ENCODE measurements at places on chromosomes 4 and X.

- no peak for DNase-seq
Measured at GRCh38 chr4:32192363-32192762, 1472.2 kb downstream of the PCDH7 start.

DNA sequence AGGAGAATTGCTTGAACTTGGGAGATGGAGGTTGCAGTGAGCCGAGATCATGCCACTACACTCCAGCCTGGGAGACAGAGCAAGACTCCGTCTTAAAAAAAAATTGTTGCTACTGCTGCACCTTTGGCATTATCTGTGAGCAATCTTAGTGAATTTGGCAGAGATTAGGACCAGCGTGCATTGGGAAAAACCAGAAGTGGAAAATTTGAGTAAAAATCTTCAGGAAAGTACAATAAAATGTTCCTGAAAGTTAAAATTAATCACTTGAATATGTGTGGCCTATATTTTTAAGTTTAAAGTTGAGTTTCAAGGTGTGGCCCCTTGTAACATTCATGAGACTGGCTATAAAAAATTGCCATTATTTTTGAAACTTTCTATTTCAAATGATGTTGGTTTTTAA is 85.1 kb downstream of the SPRY1 start:
- no peak for DNase-seq

GRCh38 chrX:129650183-129650689 is 4.5 kb downstream of the APLN start:
- DNase-seq: no peak

DNA sequence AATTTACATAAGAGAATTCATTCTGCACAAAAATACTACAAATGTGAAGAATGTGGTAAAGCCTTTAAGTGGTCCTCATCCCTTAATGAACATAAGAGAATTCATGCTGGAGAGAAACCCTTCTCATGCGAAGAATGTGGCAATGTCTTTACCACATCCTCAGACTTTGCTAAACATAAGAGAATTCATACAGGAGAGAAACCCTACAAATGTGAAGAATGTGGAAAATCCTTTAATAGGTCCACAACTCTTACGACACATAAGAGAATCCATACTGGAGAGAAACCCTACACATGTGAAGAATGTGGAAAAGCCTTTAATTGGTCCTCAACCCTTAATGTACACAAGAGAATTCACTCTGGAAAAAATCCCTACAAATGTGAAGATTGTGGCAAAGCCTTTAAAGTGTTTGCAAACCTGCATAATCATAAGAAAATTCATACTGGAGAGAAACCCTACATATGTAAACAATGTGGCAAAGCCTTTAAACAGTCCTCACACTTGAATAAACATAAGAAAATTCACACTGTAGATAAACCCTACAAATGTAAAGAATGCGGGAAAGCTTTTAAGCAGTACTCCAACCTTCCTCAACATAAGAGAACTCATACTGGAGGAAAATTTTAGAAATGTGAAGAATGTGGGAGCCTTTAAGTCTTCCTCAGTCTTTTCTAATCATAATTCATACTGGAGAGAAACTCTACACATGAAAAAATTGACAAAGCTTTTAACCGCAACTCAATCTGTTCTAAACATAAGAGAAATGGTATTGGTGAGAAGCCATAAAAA is 37.4 kb downstream of the ZNF718 start:
- DNase-seq: no peak

GRCh38 chr4:182258441-182259000 is 15.3 kb downstream of the TENM3 start:
- no peak for DNase-seq

DNA sequence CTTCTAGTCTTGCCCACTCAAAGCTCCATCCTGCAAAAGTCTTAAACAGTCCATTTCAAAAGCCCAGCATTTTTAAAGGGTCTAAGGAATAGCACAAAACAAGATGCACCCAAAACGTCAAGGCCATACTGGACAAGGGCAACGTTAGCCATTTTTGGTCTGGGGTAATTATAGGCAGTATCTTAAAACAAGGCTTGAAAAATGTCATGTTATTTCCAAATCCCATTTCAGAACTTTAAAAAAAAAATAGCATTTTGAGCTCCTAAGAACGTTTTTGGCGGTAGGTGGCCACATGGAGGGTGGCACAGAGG is 584 bp upstream of the TMEM165 start:
- DNase-seq: no peak
